Forelimb muscle (tissue), 1 donor: ENCODE measurements at places on chromosomes 5 and 9.

- no peak for DNase-seq
Observed at GRCh38 chr5:149448831-149449714, 70.0 kb upstream of the IL17B start.

- DNase-seq: no peak
Observed at GRCh38 chr9:134174073-134174449, 9.7 kb upstream of the RNU6ATAC start.

DNA sequence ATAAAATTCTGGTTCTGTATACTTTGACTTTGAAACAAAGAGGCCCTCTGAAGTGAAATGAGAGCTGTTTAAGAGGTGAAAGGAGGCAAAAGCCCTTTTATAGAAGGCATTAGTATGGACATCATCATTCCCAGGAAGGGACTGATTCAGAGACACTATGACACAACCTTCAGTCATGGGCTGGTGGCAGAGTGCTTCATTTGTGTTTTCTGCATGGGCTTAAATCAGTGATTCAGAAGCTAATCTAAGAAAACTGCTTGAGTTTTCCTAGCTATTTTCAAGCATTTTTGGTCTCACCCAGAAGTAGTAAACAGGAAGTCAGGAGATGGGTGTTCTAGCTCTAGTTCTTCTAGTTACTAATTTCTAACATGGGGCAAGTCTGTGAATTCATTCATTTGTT, 288.9 kb downstream of the TRPM3 start:
- DNase-seq: no peak

DNA sequence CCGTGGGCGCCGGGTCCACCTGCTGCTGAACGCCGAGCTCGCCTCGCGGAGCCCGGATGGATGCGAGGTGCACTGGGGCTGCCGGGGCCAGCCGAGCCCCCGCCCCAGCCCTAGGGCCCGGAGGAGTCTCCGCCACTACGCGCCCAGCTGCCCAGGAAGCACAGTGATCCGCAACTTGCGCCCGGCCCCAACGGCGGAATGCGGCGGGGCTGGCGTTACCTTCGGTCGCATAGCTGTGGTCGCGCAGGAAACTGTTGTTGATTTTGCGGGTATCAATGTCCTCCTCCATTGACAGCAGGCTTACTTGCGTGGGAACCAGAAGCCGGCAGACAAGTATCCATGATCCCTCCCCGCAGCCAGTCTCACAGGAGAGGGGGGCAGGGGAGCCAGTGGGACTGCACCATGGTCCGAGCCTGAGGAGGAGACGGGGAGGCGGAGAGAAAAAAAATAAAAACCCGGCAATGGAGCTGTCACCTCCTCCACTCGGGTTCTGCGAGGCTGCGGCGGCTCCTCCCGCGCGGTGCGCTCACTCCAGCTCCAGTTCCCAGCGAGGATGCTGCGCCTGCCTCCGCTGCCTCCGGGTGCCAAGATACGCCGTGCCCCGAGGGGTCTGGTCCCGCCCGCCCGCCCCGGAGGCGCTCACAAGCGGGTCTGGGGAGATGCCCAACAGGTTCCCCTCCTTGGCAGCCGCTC, 628 bp downstream of the PPP2R2B start:
- DNase-seq: no peak

DNA sequence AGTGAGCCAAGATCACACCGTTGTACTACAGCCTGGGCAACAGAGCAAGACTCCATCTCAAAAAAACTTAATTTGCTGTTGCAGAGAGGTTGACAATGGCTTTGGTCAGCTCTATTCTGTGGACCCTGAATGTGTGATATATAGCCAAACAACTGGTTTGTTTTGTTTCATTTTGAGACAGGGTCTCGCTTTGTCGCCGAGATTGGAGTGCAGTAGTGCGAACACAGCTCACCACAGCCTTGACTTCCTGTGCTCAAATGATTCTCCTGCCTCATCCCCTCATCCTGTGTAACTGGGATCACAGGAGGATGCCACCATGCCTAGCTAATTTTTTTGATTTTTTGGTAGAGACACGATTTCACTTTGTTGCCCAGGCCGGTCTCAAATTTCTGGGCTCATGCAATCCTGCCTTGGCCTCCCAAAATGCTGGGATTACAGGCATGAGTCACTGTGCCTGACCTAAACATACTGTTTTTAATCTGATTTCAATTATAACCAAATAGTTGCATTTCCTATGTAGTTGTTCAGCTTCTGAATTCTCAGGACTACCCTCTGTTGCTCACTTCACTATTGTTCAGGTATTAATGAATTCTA, 9.8 kb downstream of the RNF183 start:
- DNase-seq: no peak

GRCh38 chr9:130745829-130746228, 52.2 kb downstream of the EXOSC2 start:
- no peak for DNase-seq

- DNase-seq: no peak
Observed at GRCh38 chr9:2496934-2497333, 124.7 kb upstream of the VLDLR start.

GRCh38 chr5:27502236-27502635, 463.9 kb upstream of the CDH9 start:
- no peak for DNase-seq

DNA sequence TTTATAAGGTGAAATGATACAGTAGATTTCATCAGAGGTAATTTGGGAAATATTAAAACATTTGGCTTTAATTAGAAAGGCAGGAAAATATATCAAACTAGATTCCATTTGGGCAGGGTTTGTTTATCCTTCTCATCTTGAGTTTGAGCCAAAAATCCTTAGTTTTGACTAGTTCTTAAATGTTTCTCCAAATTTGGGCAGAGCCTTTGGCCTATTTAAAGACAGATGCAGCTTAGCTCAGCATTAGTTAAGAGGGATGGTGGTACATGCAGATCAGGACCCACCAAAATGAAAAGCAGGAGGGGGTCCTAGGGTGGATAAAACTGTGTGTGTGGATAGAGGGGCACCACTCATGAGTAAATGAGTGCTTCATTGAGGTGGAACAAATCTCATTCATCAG, 20.3 kb upstream of the ARRDC3 start:
- DNase-seq: no peak

DNA sequence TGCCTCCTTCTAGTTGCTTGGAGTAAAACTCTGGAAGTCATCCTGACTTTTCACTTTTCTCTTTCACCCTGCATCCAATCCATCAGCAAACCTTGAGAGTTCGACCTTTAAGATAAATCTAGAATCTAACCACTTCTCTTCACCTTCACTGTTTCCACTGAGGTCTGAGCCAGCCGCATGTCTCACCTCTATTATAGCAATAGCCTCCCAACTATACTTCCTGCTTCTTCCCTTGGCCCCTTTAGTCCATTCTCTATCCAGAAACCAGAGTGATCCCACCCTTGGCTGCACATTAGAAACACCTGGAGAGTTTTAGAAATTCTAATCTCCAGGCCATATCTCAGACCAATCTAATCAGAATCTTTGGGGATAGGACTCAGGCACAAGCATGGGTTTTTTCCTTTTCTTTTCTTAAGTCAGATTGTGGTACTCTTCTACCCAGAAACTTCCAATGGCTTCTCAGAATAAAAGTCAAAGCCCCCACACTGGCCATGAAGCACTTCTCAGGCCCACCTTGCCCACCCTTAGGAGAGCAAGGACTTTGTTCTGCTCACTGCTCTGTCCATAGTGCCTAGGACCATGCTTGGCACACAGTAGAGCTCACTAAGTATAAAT, 33.1 kb downstream of the MFAP3 start:
- no peak for DNase-seq

DNA sequence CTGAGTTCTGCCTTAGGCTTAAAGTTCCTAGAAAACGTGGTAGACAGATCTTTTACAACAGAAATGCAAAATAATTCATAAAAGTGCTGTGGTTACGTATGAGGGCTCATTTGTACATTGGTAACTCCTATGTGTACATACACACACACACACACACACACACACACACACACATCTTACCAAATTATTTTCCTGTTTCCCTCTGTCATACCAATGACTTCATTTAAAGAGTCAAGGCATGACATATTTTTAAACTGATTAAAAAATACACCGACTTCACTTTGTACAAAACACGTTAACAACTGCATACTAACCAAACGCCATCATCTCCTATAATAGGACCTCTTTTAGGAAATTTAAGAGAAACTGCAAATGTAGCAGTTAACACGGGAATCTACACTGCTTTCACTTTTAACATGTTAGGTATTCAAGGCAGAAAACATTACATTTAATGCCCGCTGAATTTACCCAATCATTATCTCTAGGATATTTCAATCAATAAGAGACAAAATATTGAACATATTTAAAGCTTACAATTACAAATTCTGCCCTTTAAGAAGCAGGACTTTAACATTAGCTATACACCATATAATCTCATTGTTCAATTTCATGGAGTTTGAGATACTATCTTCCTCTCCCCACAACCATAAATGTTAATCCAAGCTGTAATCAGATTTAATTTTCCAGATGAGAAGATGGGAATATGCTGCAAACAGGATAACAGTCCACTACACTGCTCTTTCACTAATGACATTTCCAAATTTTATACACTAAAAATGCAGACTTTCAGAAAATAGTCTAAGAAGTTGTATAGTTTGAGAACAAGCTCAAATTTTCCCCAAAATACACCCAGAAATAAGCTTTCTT, 133.1 kb downstream of the DENND1A start:
- DNase-seq: no peak

DNA sequence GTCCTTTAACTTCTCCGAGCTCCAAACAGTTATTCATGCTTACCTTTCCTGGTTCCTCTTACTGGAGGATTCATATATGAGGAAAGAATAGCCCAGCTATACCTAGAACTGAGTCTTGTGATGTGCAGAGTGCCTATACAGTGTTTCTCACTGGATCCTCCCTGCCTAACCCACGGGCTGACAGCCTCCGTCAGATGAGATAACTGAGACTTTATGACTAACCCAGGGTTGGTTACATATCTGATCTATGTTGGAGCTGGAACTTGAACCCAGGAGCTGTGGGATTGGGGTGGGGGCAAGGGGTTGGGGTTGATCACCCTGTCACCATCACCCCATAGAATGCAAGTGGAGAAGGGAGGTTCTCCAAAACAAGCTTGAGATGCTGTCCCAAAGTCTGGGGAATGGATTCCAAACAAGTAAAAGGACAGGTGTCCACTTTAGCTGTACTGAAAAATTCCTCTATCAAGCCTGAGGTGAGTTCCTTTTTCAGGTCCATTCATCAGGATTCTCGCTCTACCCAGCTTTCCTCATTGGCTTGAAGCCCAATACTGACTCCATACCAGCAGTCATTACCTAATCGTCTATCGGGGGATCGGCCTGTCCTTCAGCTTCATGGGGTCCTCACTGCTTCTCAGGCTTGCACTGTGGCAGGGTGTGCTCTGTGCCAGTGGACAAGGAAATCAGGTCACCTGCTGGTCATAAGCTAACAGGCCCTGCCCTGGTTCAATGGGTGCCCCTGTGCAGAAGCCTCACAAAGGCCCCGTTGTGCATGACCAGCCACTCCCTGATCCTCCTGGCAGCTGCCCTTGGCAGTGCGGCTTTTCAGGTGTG, 100.6 kb downstream of the ARHGAP26 start:
- no peak for DNase-seq

DNA sequence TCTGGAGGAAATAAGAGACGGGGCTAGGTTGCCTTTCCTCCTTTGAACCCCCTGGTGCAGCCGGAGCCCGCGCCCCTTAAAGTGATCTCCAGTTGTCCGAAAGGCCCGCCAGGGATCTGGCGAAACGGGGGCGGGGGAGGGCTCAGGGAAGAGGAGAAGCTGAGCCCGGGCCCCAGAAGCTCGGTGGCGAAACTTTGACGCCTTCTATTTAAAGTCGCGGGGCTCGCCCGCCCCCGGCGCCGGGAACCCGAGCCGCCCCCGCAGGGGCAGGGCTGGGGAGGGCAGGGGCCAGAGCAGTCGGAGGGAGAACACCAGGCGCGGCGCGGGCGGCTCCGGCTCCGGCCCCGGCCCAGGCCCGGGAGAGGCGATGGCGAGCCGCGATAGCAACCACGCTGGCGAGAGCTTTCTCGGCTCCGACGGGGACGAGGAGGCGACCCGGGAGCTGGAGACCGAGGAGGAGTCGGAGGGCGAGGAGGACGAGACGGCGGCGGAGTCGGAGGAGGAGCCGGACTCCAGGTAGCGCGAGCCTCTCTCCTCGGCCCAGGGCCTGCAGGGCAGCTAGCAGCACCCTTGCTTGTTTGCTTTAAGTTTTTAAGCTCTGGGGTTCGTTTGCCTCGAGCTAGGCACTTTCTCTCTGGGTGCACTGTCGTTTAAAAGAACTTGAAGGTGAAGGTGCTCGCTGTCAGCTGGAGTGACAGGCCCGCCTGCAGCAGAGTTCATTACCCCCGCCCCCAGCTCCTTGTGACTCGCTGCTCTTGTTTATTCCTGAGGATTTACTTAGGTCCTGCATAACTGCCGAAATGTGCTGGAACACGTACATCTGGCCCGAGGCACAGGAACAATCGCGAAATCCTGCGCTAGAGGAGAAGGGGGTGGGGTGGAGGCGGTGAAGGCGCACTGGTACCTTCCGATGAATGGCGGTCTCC, at the start of gene CMYA5:
Gene CMYA5 (plus strand): TSS at position 296 of the 926 bp plus-strand sequence. CDS start 72 bp downstream, at position 368.
- peak; percentile 14 for DNase-seq

DNA sequence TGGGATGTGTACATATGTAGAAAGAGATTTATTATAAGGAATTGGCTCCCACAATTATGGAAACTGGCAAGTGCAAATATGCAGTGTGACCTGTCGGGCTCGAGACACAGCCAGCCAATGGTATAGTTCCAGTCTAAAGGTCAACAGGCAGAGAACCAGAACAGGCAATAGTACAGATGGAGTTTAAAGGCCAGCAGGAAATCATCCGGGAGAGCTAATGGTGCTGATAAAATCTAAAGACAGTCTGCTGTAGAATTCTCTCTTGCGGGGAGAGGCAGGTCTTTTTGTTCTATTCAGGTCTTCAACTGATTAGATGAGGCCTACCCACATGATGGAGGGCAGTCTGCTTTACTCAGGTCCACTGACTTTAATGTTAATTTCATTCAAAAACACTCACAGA, 21.8 kb downstream of the ANKRD31 start:
- DNase-seq: no peak

DNA sequence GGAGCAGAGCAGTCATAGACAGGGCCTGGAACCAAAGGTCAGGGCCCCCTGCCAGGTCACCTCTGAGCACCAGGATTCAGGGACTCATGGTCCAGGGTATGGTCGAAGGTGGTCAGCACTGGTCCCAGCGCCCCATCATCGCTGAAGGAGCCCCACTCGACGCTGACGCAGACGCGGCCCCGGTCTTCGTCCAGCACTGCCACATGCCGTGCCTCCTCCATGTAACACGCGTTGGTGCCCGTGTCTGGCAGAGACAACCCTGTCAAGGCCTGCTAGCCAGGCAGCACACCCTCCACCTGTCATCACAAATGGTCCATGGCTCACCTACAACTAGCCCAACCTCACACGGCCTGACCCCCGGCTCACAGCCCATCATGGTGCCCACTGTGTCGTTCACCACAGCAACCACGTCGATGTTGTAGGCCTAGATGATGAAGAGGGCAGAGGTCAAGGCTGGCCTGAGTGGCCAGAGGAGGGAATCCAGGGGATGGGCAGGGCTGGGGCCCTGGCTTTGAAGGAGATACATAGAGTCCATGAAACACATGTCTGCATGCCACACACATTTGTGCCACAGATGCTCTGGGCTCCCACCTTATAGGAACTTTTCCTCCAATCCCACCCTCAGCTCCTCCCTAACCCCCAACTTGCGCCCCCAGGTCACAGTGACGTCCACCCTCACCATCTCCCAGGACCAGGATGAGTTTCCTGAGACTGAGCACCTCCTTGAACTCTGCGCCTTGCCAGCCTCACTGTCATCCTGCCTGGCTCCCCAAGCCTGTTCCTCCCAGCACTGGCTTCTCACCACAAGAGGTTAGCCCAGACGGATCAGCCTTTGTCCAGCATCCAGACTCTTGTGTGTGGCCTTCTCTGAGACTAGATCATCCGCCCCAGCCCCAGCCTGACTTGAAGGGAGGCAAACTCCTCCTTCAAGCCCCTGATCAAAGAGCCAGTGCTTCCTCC, 9.5 kb downstream of the HK3 start:
- no peak for DNase-seq
